ENCODE measurements at places on chromosomes 2 and 18. TPM values are rescaled to one million over a fixed set of nuclear protein-coding genes. Genes with fewer than 3 reads are reported as not detected.

Gene PLB1
- total RNA-seq: 1.6 TPM

Gene IL36G
- 0.31 TPM for total RNA-seq

Gene REG3A
- total RNA-seq: not detected

Gene CCBE1
- 2.8 TPM for total RNA-seq

Gene LGALSL
- total RNA-seq: 12.2 TPM

Gene DHRS9
- 0.31 TPM for total RNA-seq

Gene CNDP2
- 27.5 TPM for total RNA-seq

Gene CTLA4
- total RNA-seq: 0.31 TPM

Gene HOXD9
- 0.75 TPM for total RNA-seq

Gene TTC31
- total RNA-seq: 12.2 TPM

Gene TRIM54
- total RNA-seq: 56.0 TPM

Gene KCNK3
- 1.1 TPM for total RNA-seq

Gene C18orf54
- 4.4 TPM for total RNA-seq

Gene RSAD2
- 3.3 TPM for total RNA-seq

Gene GKN2
- not detected for total RNA-seq

Gene ACOXL
- 0.09 TPM for total RNA-seq

Gene CAPN13
- not detected for total RNA-seq

Gene IL1RL2
- total RNA-seq: 0.27 TPM

Gene KCNG2
- 0.44 TPM for total RNA-seq

Gene PJVK
- total RNA-seq: 3.8 TPM

Gene MOGAT1
- not detected for total RNA-seq

Gene ABCG8
- not detected for total RNA-seq

Gene ANKRD29
- 4.0 TPM for total RNA-seq

Gene SPEG
- 176 TPM for total RNA-seq

Gene FOXI3
- total RNA-seq: not detected

Gene CD207
- total RNA-seq: 0.13 TPM

Gene ASB18
- 4.7 TPM for total RNA-seq

Gene INHA
- 0.27 TPM for total RNA-seq

Gene MGAT4A
- total RNA-seq: 7.5 TPM
